ENCODE measurements at places on chromosomes 7 and 10.

GRCh38 chr7:144827621-144828020 is 8.2 kb downstream of the TPK1 start:
- peak; percentile 45 for DNase-seq

- DNase-seq: no peak
Observed at GRCh38 chr7:113268757-113269156, 150.4 kb upstream of the SMIM30 start.

GRCh38 chr10:4670737-4671136 is 155.3 kb upstream of the AKR1E2 start:
- DNase-seq: no peak

- DNase-seq: no peak
Observed at GRCh38 chr7:25835197-25835596, 316.8 kb upstream of the NFE2L3 start.

DNA sequence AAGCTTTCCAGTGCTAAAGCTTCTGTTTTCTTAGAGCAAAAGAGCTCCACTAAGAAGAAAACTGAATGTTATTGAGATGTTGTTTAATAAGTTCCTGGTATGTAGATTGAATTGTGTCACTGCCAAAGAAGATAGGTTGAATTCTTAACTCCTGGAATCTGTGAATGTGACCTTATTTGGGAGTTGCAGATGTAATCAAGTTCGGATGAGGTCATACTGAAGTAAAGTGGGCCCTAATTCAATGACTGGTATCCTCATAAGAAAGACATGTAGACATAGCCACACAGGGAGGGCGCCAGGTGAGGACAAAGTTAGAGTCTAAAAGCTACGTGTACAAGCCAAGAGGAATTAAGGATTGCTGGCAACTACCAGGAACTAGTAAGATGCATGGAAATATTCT is 732.1 kb upstream of the C7orf33 start:
- DNase-seq: peak; percentile 20

- DNase-seq: peak; percentile 9
Observed at GRCh38 chr10:94413361-94413760, 11.0 kb downstream of the TBC1D12 start.

DNA sequence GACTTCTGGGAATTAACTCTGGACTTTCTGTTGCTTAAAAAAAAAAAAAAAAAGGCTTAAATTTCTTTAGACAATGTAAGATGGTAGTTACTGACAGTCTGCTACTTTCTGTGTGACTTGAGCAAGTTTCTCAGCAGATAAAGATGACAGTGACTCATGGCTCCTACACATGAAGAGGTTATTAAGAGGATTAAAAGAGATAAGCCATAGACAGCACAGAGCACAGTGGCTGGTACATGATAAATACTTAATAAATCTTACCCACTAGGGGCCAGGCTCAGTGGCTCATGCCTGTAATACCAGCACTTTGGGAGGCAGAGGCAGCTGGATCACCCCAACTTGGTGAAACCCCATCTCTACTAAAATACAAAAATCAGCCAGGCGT is 174.8 kb downstream of the JAZF1 start:
- DNase-seq: no peak

DNA sequence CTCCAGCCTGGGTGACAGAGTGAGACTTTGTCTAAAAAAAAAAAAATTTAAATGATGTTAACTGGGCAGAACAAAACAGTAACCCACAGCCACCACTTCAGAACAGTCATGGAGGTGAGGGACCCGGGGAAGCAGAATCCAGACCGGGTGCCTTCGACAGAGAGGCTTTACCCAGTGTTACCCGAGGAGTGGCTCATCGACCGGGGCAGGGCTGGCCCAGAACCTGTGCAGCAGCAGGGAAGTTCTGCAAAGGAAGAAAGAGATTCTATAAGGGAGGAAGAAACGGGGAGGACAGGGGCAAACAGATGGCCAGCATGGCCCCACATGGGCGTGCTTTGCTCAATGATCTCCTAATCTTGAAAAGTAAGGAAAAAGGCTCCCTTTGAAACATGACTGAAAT is 26.0 kb upstream of the UBE3C start:
- no peak for DNase-seq
